ENCODE measurements at places on chromosomes 13 and 19.

DNA sequence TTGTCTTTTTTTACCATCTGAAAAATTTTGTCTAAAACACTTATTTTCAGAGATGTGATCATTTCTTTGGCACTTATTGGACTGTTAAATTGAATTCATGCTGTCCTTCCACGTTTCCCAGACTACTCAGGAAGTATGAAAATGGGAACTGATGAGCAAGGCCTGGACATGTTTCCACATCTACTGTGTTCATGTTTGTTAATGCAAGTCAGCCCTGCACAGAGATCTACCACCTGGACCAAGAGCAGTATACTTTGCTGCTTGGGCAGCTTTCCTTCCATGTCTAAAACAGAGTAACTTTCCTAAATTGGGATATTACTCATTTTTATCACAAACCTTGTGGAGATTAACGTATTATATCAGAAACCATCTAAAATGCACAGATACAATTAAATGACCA is 687.4 kb downstream of the DIAPH3 start:
- no peak for DNase-seq

GRCh38 chr13:31042049-31042448 is 109.6 kb downstream of the TEX26 start:
- DNase-seq: no peak

- DNase-seq: no peak
These were observed 268.7 kb downstream of the SPRY2 start for GRCh38 chr13:80072231-80072630.

DNA sequence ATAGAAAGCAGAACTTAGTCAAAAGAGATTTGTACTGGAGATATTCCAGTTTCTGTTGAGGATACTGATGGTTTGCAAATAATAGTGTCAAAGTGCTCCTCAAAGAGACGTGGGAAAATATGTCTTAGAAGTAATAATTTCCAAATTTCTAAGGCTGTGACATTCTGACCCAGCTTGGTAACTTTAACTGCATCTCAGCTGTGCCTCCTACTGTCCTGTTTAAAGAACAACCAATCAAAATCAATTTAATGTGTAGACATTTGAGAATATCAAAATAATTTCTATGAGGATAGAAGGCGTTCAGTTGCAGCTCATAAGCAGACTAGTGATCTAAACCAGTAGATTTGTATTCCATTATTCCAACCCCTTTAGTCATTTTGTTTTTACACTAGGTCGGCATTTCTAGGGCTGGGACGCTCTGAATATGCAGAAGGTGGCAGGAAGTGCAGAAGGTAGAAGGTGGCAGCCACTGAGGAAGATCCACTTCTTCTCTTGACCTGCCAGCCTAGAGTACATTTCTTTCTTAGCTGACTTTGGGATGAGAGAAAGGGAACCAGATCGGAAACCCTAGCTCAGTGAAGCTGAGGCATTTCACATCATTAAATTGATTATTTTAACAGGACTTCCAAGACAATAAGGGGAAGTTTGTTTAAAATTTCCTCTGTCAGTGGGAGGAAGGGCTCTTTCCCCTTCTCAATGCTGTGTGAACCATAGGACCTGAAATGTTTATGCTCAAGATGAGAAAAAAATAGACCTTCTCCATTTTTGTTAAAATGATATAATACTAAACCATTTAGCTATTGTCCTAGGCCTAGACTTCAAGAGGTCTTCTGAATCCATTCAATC is 67.5 kb downstream of the COL4A1 start:
- no peak for DNase-seq

DNA sequence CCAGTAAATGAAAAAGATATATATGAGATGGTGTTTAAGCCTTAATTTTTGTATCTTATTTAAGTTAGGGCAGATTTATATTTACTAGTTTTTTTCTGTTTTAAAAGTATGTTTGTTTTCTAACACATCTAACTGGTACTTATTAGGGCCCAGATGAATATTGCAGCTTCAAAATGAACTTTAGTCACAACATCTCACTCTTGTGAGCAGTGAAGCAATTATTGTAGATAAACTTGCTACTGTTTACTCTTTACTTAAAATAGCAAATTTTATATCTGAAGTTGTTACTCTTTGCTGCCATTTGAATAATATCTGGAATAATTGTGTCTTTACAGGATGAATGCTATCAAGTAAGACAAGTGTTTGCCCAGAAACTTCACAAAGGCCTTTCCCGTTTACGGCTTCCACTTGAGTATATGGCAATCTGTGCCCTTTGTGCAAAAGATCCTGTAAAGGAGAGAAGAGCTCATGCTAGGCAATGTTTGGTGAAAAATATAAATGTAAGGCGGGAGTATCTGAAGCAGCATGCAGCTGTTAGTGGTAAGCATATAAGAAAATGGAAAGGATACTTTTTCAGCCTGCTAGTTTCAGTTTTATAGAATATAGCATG is 166.8 kb downstream of the PDS5B start:
- DNase-seq: no peak

GRCh38 chr19:16205205-16206045 is 7.7 kb downstream of the AP1M1 start:
- DNase-seq: no peak

- DNase-seq: no peak
These were observed 2.5 kb upstream of the SCEL start for GRCh38 chr13:77532983-77533382.

- DNase-seq: no peak
These were observed 664.9 kb downstream of the PCDH9 start for GRCh38 chr13:66565279-66565678.

- DNase-seq: no peak
These were observed 6.2 kb downstream of the TLE6 start for GRCh38 chr19:2983351-2984214.

- no peak for DNase-seq
These were observed 105.0 kb downstream of the PTPRS start for GRCh38 chr19:5235458-5236219.

- DNase-seq: no peak
These were observed 10.2 kb downstream of the DPP9 start for GRCh38 chr19:4713384-4713951.

GRCh38 chr13:62875118-62875640 is 1459.5 kb upstream of the PCDH20 start:
- no peak for DNase-seq

DNA sequence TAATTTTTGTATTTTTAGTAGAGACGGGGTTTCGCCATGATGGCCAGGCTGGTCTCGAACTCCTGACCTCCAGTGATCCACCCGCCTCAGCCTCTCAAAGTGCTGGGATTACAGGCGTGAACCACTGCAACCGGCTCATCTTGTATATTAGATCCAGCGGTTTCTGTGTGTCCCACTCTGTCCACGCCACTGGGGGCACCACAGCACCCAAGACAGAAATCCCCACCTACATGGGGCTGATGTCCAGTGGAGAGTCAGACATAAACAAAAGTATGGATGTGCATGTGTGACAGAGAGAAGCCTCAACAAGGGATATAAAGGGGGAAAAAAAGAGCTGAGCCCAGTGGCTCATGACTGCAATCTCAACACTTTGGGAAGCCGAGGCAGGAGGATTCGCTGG is 65.8 kb upstream of the ADGRE5 start:
- no peak for DNase-seq

DNA sequence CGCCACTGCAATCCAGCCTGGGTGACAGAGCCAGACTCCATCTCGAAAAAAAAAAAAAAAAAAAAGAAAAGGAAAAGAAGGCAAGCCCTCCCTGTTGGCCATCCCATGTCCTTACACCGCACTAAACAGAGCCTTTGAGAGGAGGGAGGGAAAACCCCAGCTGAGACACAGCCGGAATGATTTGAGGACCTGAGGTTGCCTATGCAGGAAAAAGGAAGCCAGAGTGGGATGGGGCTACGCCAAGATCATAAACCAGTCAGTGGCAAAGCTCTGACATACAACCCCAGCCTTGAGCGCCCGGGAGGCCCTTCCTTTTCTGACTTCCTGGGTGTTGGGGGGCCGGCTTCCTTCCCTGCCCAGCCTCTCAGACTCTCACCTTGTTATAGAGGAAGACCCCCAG is 12.5 kb upstream of the CHERP start:
- no peak for DNase-seq

DNA sequence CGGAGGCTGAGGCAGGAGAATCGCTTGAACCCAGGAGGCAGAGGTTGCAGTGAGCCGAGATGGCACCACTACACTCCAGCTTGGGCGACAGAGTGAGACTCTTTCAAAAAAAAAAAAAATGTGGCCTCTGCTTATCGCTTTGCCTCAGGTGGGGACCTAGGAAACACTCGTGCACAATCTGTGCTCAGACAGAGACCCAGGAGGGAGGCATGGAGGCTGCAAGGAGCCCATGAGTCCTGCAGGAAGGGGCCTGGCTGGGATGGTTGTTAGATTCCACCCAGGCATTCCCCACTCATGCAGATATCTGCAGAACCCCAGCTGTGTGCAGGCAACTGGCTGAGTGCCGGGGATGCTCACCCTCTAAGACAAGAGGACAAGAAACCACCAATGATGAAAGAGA is 43.8 kb upstream of the C19orf12 start:
- DNase-seq: no peak

DNA sequence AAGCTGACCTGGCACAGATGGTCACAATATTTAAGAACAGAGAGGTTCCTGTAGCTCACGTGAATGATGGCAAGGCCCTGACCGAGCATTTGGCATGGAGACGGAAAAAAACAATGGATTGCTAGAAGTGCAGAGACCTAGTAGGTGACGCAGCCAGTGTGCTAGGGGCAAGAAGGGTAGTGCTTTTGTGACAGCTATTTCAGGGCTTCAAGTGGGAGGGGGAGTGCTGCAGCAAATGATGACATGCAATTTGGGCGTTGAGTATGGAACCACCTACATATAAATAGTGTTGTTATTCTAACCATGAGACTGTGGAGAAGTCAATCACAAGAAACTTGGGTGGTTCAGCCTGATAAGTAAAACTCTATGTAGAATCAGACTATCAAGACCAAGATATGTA is 65.7 kb upstream of the IL17D start:
- DNase-seq: no peak
